ENCODE measurements at places on chromosomes 7 and 10.

- H3K36me3 ChIP-seq = no peaks in the 10 kb centered on the region
- no peak overlapping the region for H3K4me3 ChIP-seq
- H3K27ac ChIP-seq = no peak overlapping the region
- DNase-seq = no peak
Observed at GRCh38 chr7:111788286-111789047, 226.2 kb upstream of the IMMP2L start.

- no peaks in the 10 kb centered on the region for H3K4me1 ChIP-seq
- H3K36me3 ChIP-seq = no peaks in the 10 kb centered on the region
- H3K27me3 ChIP-seq = no peaks in the 10 kb centered on the region
- H3K27ac ChIP-seq = no peak overlapping the region
- no peak for DNase-seq
Observed at GRCh38 chr10:126569513-126570244, 100.8 kb downstream of the C10orf90 start.

GRCh38 chr10:103277713-103278536 is 987 bp downstream of the INA start:
- H3K27me3 ChIP-seq = peaks cover 54% of the 10 kb centered on the region
- no peaks in the 10 kb centered on the region for H3K4me1 ChIP-seq
- no peak overlapping the region for H3K4me3 ChIP-seq
- H3K36me3 ChIP-seq = no peaks in the 10 kb centered on the region

- no peaks in the 10 kb centered on the region for H3K27me3 ChIP-seq
- no peaks in the 10 kb centered on the region for H3K36me3 ChIP-seq
- no peak overlapping the region for H3K27ac ChIP-seq
- no peak for DNase-seq
- H3K4me3 ChIP-seq = no peak overlapping the region
Observed at GRCh38 chr7:148492157-148492860, 98.3 kb upstream of the C7orf33 start.

- peak overlapping the region; percentile 48 for H3K27ac ChIP-seq
- DNase-seq = no peak
Observed at GRCh38 chr10:80485946-80486764, 32.0 kb downstream of the TSPAN14 start.

DNA sequence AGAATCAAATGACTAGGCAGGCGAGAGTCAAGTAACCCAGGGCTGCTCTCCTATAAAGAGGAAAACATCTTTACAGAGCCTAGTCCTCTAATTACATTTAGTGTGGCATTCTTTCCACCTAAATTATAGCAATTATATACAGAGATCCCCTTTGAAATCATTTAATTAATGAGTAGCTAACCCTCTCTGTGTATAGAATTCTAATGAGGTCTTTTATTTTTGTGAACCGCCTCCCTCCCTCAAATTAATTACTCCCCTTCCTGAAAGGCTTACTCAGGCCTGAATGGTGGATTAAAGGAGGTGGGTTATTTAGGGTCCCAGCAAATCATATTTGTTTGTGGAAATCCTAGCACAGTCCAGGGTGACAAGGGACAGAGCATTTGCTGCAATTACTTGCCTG is 551.8 kb downstream of the SORCS3 start:
- no peaks in the 10 kb centered on the region for H3K36me3 ChIP-seq
- DNase-seq = no peak
- no peaks in the 10 kb centered on the region for H3K4me1 ChIP-seq

GRCh38 chr10:125377368-125377767 is 217.0 kb upstream of the CTBP2 start:
- H3K4me3 ChIP-seq = no peak overlapping the region
- H3K4me1 ChIP-seq = no peaks in the 10 kb centered on the region
- no peaks in the 10 kb centered on the region for H3K36me3 ChIP-seq
- no peak for DNase-seq

DNA sequence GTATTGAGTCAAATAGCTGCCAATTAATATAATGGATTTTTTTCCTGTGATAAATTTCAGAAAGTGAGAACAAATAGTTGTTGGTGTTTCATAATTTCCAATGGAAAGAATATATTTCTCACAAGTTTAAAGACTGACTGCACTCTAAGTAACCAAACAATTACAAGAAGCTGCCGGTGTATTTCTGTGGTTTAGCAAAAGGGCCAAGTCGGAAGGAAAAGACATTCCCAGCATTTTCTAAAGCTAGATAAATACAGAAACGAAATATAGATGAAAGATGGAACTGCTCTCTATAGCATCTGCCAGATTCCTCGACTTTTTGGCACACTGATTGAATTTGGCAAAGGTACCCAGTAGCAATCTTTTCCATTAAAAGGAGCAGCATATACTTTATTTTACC is 92.7 kb upstream of the MKX start:
- no peaks in the 10 kb centered on the region for H3K4me1 ChIP-seq
- H3K27ac ChIP-seq = no peak overlapping the region
- DNase-seq = no peak
- no peaks in the 10 kb centered on the region for H3K27me3 ChIP-seq

DNA sequence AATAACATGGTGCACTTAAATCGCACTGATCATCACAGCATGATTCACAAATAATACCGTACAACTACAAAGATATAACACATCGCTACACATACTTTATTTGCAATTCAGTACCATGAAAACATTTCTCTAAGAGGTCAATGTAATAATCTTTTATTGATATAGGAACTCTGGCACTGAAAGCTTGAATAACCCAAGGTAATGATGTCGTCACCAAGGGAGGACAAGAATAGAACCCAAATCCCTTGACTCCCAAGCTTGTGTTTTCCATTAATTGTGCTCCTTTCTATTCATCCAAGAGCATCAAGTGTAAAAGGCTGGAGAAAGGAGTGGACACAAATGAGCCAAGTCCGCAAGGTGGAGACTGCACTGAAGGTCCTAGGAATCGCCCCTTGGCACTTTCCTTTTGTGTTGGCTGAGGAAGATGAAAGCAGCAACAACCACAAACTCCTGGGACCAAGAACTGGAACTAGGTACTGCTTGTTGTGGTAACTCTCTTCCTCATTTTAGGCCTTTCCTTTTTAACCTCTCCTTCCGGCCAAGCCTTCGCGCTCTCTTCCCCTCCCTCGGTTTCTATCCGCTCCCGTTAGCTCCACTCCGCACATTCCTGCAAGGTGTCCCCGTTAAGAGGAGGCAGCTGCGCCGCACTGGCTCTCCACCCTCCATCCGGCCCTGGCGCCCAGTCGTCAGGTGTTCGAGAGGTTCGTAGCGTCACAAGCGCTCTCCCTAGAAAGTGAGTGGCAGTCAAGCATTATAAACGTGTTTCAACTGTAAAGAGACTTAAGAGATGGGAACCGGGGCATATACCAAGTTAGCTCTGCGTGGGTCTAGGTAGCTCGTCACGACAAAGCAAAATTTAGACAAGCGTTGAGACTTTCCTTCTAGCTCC is 1.0 kb upstream of the CBLL1 start:
- peak overlapping the region; percentile 75 for H3K4me3 ChIP-seq
- peaks cover 42% of the 10 kb centered on the region for H3K4me1 ChIP-seq
- no peaks in the 10 kb centered on the region for H3K36me3 ChIP-seq
- no peak for DNase-seq
- peak overlapping the region; percentile 92 for H3K27ac ChIP-seq
- no peaks in the 10 kb centered on the region for H3K27me3 ChIP-seq

GRCh38 chr7:69605070-69605469 is 6.8 kb downstream of the AUTS2 start:
- no peak for DNase-seq
- no peaks in the 10 kb centered on the region for H3K27me3 ChIP-seq
- no peaks in the 10 kb centered on the region for H3K36me3 ChIP-seq

- no peak overlapping the region for H3K27ac ChIP-seq
- no peaks in the 10 kb centered on the region for H3K27me3 ChIP-seq
- DNase-seq = no peak
- no peaks in the 10 kb centered on the region for H3K36me3 ChIP-seq
Observed at GRCh38 chr10:88670497-88670896, 6.3 kb downstream of the LIPF start.
